ENCODE measurements at places on chromosomes 12 and 14.

- no peak for DNase-seq
Measured at GRCh38 chr12:111412007-111412829, 6.5 kb downstream of the SH2B3 start.

DNA sequence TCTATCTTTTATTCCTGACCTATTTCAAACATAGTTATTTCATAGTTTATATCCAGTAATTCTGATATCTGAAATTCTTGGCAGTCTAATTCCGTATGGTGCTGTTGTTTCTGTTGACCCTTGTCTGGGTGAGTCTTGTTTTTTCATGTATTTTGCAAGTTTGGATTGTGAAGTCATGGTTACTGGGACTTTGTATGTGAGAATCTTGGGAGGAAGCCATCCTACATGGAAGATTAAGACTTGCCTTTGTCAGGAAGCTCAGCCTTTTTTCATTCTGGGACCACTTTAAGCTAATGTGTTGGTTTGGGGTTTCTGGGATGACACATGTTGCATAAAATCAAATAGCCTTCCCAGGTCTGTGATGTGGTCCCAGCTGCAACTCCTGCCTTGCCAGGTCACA is 191.6 kb upstream of the E2F7 start:
- no peak for DNase-seq

GRCh38 chr12:64029013-64029857 is 184.7 kb downstream of the SRGAP1 start:
- no peak for DNase-seq

- DNase-seq, result no peak
Measured at GRCh38 chr14:62645649-62646048, 399.6 kb downstream of the KCNH5 start.

GRCh38 chr12:4112290-4112689 is 161.3 kb upstream of the CCND2 start:
- no peak for DNase-seq

GRCh38 chr14:69612783-69613130 is 1.4 kb downstream of the SUSD6 start:
- no peak for DNase-seq

DNA sequence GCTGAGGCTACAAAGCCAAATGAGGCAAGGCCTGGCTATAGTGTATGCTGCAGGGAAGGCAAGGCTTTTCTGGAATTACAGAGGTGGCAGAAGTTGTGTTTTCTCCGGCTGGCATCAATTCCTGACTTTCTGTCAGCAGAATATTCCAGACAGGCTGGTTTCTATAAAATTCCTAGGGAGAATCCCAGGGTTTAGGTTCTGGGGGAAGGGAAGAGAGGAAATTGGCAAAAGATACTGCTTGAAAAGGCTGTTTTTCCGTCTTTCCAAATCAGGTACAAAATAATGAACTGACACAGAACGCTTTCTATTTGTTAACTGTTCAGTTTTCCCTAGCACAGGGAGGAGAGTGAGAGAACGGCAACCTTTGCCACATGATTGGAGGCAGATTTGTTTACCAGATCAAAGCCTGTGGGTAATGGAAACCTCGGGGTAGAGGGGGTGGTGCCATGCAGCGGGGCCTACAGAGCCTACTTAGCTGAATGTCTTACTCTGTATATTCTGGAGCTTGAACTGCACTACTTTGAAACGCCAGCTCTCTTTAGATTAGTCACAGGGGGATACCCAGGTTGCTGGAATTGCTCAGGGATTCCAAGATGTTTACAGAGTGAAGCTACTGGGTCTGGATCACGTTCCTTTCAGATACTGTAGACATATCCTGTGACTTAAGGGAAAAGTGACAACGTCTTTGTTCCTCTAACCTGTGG is 65.8 kb upstream of the DACT1 start:
- DNase-seq, result no peak

DNA sequence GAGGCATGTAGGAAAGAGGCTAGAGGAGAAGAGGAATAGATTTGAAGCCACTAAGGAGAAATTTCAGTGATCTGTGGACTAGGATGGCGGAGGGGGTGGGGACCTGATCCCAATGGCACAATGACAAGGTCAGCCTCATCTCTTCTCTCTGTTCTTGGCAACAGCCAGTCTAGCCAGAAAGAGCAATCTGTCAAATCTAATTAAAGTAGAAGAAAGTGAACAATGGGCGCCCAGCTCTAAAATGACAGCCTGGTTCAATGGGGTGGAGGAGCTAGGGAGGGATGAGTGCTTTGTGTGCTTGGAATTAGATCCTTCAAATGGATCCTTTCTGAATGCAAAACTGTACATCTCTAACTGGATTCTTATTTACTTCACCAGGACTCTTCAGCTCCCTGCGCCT is 37.2 kb upstream of the TUBA1C start:
- DNase-seq, result no peak

- DNase-seq, result no peak
Measured at GRCh38 chr12:2246358-2246757, 193.6 kb downstream of the CACNA1C start.

DNA sequence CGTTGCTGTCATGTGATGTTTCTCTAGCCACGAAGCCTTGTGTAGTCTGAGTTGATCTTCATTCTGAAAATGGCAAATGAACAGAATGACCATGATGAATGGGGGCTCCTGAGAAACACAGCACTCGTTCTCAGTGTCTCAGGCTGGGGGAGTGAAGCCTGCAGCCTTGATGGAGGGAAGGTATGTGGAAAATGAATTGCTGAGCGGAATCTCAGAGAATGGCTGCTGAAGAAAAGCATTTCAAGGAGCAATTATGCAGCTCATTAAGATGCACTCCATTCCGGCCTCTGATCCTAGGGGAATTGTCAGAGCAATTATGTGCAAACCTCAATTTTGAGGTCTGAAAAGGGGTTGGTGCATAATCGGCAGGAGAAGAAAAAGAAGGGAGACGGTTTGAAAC is 167.1 kb downstream of the CHST11 start:
- DNase-seq, result no peak

DNA sequence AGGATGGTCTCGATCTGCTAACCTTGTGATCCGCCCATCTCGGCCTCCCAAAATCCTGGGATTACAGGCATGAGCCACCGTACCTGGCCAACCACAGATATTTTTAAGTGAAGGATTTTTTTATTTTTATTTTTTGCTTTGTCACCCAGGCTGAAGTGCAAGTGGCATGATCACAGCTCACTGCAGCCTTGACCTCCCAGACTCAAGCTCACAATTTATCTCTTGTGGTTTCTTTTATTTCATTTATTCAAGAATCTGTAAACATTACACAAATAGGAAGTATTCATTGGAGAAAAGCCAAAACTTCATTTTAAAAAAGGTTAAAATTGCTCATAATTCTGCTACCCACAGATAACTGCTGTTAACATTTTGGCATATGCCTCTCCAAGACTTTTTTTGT is 13.3 kb downstream of the MOAP1 start:
- DNase-seq, result no peak

DNA sequence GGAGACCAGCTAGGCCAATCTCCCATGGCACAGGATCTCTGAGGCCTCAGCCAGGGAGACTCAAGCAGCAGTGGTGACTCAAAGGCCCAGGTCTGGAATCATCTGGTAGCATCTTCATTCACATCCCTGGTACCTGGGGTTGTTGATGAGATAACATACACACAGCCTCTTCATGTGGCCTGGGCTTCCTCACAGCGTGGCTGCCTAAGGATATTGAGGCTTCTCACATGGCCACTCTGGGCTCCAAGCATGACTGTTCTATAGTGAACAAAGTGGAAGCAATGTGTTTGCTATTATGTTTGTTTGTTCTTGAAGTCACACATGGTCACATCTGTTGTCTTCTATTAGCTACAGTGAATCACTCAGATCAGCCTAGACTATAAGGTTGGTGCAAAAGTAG is 584.1 kb downstream of the VRK1 start:
- no peak for DNase-seq

- peak; percentile 85 for DNase-seq
Measured at GRCh38 chr14:23551266-23552028, at the start of gene ZFHX2. ZFHX2 (minus strand) TSS chr14:23551765; CDS start chr14:23535325, 16,440 bp downstream.

DNA sequence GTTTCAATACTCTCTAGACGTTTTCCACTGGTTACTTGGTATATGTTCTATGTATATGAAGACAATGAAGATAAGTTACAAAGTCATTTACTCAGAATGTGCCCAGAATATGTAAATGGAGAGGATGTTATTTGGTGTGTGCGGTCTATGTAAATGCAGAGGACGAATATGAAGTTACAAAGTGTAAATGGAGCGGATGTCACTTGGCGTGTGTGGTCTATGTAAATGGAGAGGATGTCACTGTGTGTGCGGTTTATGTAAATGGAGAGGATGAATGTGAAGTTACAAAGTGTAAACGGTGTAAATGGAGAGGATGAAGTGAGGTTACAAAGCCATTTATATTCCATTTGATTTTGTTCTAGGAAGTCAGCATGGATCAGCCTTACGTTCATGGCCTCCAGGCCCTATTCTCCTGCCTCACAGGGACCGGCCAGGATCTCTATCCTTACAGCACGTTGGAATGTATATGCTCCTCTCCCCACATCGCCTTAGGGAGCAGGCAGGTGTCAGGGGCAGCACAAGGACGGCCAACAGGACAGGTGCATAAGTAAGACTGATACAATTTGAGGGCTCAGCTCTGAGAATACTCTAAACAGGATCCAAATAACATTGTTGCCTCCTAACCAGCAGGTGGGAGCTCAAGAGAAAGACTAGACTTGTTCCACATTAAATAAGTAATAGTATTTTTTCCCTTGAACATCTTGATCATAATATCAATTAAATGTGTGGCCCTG is 42.4 kb downstream of the GLRX5 start:
- DNase-seq, result no peak

DNA sequence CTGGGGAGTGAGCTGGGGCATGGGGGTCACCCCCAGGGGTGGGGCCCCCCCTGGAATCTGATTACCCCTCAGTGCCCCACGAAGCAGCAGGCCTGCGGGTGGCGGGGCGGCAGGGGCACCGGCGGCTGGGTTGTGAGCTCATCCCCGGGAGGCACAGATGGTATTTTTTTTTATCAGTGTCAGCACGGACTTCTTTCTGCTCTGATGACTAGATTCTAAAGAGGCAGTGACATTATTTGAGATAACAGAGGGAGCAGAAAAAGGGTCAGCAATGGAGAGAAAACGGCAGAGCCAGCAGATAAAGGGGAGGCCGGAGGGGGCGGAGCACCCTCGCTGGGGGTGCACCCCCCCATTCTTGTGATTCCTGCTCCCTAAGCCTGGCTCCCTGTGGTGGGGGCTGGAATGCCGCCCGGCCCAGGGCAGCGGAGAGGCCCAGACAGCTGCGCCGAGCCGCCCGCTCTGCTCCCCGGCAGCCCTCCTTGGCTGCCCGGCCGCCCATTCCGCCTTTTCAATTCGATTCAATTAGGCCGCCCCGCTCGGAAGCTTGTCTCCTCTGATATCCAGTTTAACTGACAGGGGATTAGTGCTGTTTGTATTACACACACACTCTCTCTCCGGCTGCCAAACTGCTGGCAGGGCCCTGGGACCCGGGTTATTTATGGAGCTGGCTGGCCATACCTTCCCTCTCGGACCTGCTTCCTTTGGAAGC is 32.9 kb downstream of the MVK start:
- DNase-seq, result no peak

GRCh38 chr12:224330-224729 is 10.4 kb upstream of the SLC6A12 start:
- no peak for DNase-seq

- no peak for DNase-seq
Measured at GRCh38 chr12:45994736-45995135, 4.4 kb upstream of the SCAF11 start.

- no peak for DNase-seq
Measured at GRCh38 chr12:112148031-112148513, 22.7 kb downstream of the TRAFD1 start.

DNA sequence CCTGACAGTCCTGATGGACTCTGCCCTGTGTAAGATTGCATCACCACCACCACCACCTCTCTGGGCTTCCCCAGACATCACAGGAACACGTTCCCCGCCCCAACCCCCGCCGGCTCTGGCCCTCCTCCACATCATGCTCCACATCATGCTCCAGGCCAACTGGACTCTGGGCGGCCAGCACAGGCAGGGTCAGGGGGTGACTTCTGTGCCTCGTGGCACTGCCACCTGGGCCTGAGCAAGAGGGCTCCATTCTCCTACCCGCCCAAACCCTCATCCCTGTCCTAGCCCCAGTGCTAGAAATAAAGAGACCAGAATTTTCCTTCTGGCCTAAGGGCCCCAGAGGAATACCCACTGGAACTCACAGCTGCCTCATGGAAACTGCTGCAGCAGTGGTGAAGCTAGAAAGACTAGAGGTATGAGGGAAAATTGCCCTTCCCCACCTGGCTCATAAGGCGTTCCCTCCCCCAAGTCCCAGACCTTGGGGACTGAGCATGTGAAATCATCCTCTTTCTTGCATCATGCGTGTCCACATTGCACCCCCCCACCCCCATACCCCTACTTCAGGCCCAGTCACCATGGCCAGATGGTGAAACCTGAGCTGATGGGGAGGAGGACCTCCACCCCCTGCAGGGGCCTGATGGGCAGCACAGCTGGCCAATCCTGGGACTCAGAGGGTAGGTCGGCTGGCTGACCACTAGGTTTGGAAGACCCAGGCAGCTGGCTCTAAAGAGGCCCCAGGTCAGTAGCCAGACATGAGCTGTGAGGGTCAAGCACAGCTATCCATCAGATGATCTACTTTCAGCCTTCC is at the start of gene INHBE:
INHBE (plus strand) TSS at position 742 of the 808 bp plus-strand sequence. CDS start 230 bp downstream, outside the sequence.
- peak; percentile 27 for DNase-seq

DNA sequence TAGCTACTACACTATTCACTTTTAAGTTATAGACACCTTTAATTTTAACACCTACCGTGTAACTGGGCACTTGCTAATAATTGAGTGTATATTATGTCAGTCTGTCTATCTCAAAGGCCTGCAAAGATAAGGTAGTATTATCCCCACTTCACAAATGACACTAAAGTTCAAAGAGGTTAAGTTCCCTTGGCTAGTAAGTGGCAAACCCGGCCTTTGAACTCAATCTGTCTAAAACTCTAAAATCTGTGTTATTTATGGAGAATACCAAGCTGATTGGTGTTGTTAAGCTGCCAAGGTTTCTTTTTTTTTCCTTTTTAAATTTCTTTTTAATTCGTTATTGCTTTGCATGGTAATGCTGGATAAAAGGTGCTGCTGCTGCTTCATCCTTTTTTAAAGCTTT is 37.7 kb downstream of the YLPM1 start:
- no peak for DNase-seq

- DNase-seq, result no peak
Measured at GRCh38 chr14:70113211-70113610, 75.5 kb downstream of the SLC8A3 start.

DNA sequence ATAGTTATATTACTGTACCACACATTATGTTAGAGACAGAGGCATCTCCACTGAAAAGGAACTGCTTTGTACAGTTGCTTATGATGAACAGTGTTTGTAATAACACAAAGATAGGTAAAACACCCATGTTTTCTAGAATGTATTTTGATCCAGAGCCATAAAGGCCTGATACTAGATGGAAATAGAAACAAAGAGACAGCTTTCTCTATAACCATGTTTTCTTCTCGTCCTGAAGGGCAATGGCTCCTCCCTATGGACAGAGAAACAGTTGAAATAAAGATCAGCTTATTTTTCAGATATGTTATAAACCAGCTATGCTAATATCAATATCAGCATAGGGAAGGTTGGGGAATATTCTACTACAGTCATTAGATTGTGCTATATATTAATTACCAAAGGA is 109.2 kb downstream of the ATXN7L3B start:
- DNase-seq, result no peak

- no peak for DNase-seq
Measured at GRCh38 chr14:54338696-54339317, 58.0 kb upstream of the CDKN3 start.

Measured in NCI-H1930 (cell line).